Activated CD4-positive, alpha-beta T cell treated with anti-CD3 and anti-CD28 coated beads, Interleukin-2, Interleukin-6, amounts not matched to agents 100 ng/mL and 50 ng/mL, durations not matched to agents 16 hours and 8 hours (primary cell): ENCODE measurements at places on chromosomes 5 and 9.
A peak's percentile ranks its signal among the peaks of the same experiment; 100 is the strongest.

DNA sequence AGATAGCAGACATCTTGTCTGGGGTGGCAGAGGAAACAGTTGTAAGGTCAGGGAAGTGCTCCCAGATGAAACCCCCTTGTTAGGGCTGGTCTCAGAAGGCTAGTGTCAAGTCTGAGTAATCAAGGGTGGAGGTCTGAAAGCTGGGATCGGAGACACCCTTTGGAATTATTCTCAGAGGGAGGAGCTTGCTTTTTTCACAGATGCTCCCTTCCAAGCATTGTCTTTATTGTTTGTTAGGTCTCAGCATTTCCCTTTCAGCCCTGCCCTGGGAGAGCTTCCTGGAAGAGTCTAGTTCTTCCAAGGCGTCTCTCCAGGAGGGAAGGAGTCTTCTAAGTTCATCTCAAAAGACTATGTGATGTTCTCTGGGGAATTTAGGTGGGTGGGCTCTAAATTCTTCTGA is 3.2 kb downstream of the TEK start:
- no peak for DNase-seq

- no peak for DNase-seq
Measured at GRCh38 chr9:1355656-1356055, 305.5 kb downstream of the DMRT2 start.

GRCh38 chr5:177361418-177362291 is 3.9 kb downstream of the RGS14 start:
- no peak for DNase-seq

- no peak for DNase-seq
Measured at GRCh38 chr5:123088031-123088805, 823 bp upstream of the PRDM6 start.

- DNase-seq: no peak
Measured at GRCh38 chr5:157324237-157324636, 58.3 kb downstream of the CYFIP2 start.

- no peak for DNase-seq
Measured at GRCh38 chr9:7341571-7341970, 458.0 kb downstream of the DMAC1 start.

GRCh38 chr9:129093602-129094386 is 12.9 kb downstream of the DOLPP1 start:
- DNase-seq: no peak

- DNase-seq: no peak
Measured at GRCh38 chr9:69771775-69772418, 12.1 kb upstream of the PTAR1 start.

GRCh38 chr5:15786884-15787283 is 286.9 kb downstream of the FBXL7 start:
- no peak for DNase-seq

DNA sequence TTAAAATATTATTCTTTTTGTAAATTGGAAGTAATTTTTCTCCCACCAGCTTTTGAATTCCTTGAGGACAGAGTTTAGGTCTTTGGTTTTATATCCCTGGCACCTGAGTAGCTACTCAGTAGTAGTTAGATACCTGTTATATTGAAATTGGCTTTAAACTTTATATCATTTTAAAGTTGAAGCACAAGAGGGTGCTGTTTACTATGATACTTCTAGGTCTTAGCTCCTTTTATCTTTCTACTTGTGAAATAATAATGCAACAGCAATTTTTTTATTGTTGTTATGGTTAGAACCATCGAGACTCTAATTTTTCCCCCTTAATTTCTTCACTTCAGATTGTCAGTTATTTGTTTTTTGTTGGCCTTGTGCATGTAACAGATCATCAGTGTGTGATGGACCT is 46.3 kb downstream of the AP3S1 start:
- no peak for DNase-seq

DNA sequence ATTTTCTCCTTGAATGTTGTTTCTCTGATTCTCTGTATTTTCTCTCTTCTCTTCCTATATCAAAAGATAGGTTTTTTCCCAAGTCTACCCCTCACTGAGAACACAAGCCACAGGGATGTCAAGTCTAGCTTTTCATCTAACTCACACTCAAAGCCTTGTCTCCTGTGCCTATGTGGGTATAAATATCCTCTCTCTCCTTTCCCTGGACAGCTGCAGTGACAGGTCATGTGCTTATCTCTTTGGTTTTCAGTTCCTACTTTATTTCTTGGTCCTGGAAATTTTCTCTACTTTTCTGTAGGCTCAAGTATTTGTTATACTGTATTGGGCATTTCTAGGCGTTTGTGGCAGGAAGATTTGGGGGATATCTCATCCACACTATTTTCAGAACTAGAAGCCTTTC is 182.4 kb upstream of the MVB12B start:
- DNase-seq: no peak

- no peak for DNase-seq
Measured at GRCh38 chr5:117752403-117752802, 1177.8 kb upstream of the SEMA6A start.

GRCh38 chr5:96425443-96425842 is 7.6 kb downstream of the PCSK1 start:
- no peak for DNase-seq

DNA sequence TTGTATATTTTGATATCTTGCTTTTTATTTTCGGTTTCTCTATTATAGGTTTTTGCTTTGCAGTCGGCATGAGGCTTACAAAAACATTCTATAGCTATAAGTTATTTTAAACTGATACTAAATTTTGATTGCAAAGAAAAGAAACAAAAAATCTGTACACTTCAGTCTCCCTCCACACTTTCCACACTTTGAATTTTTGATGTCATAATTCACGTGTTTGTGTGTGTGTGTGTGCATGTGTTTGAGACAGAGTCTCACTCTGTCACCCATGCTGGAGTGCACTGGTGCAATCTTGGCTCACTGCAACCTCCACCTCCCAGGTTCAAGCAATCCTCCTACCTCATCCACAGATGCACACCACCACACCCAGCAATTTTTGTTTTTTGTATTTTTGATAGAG is 124.9 kb downstream of the MRPS30 start:
- DNase-seq: no peak

GRCh38 chr5:140677947-140678346 is 4.6 kb upstream of the DND1 start:
- no peak for DNase-seq

DNA sequence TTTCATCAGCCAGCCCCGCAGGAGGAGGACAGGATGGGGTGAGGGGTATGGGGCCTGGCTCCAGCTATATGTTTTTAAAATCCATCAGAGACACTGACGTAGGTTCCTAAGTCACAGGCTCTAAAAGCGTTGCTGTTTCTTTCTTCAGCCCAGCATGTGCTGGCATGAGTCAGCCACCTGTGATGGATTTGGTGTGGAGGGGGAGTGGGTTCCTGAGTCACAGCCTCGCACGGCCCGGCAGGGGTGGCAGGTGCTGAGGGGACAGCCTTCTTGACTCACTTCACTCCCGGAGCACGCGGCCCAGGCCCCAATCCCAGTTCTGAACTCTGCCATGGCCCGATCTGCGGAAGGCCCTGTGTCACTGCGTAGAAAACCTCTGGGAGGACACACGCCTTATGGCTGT is 38.8 kb upstream of the RPL26L1 start:
- DNase-seq: no peak

DNA sequence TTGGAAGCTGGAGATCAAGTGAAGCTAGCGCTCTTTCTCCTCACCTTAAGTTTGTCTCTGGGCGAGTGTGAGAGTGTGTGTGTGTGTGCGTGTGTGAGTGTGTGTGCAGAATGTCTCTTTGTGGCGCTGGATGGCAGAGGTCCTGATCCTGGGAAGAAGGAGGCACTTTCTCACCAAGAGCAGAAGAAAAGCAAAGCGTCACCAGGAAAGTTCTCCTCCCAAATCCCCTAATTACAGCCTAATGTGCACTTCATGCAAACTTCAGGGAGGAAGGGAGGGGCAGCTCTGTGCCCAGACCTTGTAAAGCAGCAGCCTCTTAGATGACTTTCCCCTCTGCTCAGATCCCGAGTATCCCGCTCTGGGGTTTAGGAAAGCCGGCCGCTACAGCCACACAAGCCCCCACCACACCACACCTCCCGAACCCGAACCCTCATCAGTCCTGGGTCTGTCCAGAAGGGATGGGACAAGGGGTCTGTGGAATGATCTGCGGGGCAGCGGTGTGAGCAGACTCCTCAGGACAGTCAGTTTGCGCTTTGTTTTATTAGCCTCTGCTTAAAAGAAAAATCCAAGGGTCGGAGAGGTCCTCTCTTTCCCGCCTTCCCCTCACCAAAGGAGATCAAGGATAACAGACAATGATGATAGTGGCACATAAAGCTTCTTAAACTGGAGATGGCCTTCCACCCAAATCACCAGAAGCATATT is at the start of gene HAPLN1:
Gene HAPLN1 (minus strand): TSS at position 20 of the 702 bp plus-strand sequence. CDS start 47,332 bp downstream, outside the sequence.
- no peak for DNase-seq

- DNase-seq: no peak
Measured at GRCh38 chr9:3237121-3237520, 288.7 kb downstream of the RFX3 start.

GRCh38 chr5:171825051-171825450 is 39.4 kb downstream of the SMIM23 start:
- no peak for DNase-seq

- DNase-seq: no peak
Measured at GRCh38 chr5:66639037-66639436, 42.8 kb downstream of the MAST4 start.

- no peak for DNase-seq
Measured at GRCh38 chr5:129905473-129906176, 1.4 kb downstream of the CHSY3 start.

DNA sequence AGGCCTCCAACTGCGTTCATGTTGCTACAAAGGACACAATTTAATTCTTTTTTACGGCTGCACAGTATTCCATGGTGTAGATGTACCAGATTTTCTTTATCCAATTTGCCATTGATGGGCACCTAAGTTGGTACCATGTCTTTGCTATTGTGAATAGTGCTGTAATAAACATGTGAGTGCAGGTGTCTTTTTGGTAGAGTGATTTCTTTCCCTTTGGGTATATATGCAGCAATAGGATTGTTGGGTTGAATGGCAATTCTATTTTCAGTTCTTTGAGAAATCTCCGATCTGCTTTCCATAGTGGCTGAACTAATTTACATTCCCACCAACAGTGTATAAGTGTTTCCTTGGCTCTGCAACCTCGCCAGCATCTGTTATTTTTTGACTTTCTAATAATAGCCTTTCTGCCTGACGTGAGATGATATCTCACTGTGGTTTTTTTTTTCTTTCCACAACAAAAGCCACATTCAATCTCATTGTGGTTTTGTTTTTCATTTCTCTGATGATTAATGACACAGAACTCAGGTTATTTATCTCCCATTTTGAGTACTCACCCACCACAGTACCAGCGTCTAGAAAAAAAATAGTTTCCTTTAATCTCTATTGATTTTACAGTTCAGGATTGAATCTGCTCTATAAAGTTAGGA is 21.9 kb downstream of the ARRDC3 start:
- DNase-seq: peak; percentile 53

DNA sequence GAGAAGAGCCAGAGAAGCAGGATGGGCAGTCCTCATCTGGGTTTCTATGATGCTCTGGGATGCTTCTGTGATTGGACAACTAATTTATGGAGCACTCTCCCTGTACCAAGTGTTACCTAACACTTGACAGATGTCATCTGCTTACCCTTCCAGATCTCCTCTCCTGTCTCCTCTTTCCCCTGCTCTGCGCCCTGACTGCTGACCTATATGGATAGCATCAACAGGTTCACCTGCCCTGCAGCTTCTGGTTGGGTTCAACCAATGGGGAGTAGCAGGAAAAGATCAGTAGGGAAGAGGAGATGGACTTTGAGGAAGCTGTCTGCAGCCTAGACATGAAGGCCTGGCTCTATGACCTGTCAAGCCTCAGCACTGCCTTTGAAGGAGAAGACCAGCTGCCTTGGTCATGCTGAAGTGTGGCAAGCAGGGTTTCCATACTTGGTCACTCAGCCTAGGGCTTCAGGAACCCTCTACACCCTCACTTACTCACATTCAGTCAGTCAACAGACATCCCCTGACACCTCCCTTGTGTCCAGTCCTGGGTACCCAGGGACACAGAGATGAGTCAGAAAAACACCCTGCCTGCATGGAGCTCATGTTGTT is 11.3 kb upstream of the P4HA2 start:
- no peak for DNase-seq

DNA sequence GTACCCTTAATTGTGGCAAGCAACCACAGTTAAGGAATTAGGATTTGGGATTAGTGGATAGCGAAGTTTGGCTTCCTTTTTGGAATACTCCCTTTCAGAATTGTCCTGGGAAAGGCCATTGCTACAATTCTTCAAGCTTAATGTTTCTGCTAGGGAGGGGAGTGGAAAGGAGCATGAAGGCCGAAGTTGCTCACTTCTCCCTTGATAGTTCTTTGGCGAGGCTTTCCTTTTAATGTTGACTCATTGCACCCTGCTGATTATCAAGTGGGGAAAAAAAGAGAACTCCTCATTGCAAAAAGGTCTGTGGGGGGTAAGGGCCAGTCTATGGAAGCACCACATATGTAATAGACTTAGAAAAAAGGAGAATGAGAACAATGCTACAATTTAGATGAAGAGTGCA is 30.7 kb downstream of the GRIN3A start:
- no peak for DNase-seq

DNA sequence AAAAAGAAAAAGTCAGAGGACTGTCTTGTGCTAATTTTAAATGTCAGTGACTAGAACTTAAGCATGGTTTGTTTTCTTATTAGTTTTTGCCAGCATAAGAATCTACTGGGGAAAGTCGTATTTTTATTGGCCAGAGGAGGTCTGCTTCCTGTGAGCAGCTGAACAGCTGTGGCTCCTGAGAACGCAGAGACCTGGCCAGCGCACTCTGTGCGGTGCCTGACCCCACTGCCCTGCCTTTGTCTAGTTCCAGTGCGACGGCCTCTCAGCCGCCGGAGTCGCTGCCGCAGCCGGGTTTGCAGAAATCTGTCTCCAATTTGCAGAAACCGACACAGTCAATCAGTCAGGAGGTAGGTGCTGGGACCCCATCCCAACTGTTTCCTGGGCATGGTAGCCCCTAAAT is 42.5 kb downstream of the PRRC2B start:
- no peak for DNase-seq

GRCh38 chr5:62328772-62329491 is 22.9 kb downstream of the KIF2A start:
- DNase-seq: no peak

DNA sequence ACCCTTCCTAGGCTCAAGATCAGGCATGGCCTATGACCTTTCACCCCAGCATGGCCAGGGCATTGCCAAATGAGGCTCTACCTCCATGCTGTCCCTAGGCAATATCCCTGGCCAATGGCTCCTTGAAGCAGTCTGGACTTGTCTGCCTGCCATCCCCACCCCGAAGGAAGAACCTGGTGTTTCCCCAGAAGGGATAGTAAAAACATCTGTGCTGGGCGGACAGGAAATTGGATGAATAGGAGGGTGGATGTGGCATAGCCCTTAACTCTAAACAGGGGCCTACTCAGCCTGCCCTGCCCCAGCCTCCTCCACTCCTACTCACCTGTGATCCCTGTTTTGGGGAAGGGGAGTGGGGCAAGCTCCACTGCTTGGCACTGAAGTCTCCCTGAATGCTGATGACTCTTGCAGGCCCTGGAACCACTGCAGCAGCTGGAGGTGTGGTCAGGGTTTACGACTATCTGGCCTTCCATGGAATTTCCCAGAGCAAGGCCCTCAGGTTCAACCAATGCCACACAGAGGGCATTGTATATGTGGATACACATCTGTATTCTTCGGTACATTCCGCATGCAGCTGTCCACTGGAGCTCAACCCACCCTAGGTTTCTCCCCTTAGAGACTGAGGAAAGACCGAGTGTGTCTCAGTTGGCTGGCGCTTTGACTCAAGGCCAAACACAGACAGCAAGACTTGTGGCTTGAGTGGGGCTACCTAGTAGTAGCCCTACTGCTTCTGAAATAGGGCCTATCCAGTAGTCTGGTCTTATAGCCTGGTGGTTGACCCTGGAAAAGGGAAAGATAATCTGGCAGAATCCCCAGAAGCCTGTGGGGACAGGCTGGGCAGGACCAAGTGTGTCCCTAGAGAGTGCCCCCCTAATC is 6.4 kb upstream of the P4HA2 start:
- no peak for DNase-seq

- DNase-seq: no peak
Measured at GRCh38 chr9:109856785-109857184, 76.8 kb downstream of the PALM2AKAP2 start.
